Urothelium cell line (cell line): ENCODE measurements at places on chromosomes 5 and 9.

- no peak for DNase-seq
Measured at GRCh38 chr5:167820101-167820990, 471.1 kb upstream of the WWC1 start.

DNA sequence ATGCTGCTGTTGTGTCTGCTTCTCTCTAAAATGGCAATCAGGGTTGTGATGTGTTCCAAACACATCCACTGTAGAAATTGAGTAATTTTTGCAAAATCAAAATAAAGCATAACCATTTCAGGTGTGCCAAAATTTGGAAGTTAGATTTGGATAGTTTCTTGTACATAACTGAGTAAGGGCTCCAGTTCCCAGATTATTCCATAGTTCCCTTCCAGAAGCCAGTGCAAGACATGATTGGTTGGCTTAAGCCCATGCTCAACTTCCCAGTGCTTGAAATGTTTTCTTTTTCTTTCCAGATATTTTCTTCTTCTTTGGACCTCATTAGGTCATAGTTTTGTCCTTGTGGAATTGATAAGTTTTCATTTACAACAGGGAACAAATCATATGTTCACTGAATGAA lies 64.2 kb downstream of the SNCAIP start:
- DNase-seq = no peak

GRCh38 chr5:142032747-142033631 lies 20.2 kb upstream of the GNPDA1 start:
- no peak for DNase-seq

DNA sequence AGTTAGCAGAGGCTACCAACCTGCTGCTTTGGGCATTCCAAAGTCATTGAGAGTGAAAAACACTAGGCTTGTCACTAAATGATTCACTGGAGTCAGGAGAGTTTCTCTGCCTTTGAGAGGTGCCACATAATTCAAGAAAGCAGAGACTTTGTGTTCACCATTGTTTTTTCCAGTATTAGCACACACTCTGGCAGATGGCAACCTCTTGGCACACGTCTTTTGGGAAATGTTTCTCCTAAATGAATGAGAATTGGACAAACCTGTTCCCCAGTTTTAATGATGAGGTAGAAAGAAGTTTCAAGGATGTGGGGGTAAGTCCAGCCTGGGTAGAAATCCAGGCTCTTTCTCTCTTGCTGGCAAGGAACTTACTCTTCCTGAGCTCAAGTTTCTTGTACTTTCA lies 259.1 kb downstream of the GABRB2 start:
- DNase-seq = no peak

- no peak for DNase-seq
Measured at GRCh38 chr5:174725261-174725990, 1.0 kb downstream of the MSX2 start.

- DNase-seq = no peak
Measured at GRCh38 chr5:55223812-55224240, 3.3 kb downstream of the MCIDAS start.

GRCh38 chr5:984774-985173 lies 23.8 kb upstream of the NKD2 start:
- DNase-seq = no peak

DNA sequence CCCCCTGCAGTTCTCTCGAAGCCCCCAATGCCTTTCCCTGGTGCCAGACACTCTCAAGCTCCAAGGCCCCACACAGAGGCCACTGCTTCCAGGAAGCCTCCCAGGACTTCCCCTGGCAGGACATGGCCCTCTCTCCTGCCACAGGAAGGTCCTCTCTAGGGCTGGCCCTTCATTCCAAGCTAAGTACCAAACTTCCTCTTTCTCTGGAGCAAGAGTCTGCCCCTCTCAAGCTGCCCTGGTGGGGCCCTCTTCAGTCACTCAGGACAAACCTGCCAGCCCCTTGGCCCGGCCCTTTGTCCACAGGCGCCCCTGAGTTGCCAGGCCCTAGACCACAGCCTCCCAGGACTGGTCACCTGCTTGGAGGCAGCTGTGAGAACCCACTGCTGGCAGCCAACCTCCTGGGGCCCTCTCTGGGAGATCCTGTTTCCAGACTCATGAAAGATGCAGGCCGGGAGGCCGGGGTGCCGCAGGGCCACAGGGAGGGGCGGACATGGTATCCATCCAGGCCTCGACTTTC lies 6.6 kb downstream of the NINJ1 start:
- DNase-seq = no peak

DNA sequence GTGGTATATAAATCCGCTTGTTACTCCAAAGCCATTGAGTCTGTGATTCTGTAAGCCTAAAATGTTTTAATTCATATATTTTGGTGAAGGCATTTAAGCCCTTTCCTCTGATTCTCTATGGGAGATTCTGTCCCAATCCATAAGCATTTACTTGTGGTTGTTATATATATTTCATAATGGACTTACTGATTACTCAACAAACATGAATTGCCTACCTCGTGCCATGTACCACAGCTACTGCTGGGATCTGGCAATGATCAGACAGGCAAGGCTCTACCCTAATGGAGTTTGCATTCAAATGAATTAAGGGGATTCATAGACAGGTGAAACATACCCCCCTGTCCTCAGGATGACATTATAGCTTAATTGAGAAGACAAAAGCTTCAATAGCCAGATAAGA lies 54.5 kb downstream of the C9orf152 start:
- DNase-seq = no peak

GRCh38 chr5:171630350-171631065 lies 155.1 kb upstream of the SMIM23 start:
- DNase-seq = no peak

GRCh38 chr5:160750938-160751657 lies 100.9 kb downstream of the ATP10B start:
- DNase-seq = no peak

DNA sequence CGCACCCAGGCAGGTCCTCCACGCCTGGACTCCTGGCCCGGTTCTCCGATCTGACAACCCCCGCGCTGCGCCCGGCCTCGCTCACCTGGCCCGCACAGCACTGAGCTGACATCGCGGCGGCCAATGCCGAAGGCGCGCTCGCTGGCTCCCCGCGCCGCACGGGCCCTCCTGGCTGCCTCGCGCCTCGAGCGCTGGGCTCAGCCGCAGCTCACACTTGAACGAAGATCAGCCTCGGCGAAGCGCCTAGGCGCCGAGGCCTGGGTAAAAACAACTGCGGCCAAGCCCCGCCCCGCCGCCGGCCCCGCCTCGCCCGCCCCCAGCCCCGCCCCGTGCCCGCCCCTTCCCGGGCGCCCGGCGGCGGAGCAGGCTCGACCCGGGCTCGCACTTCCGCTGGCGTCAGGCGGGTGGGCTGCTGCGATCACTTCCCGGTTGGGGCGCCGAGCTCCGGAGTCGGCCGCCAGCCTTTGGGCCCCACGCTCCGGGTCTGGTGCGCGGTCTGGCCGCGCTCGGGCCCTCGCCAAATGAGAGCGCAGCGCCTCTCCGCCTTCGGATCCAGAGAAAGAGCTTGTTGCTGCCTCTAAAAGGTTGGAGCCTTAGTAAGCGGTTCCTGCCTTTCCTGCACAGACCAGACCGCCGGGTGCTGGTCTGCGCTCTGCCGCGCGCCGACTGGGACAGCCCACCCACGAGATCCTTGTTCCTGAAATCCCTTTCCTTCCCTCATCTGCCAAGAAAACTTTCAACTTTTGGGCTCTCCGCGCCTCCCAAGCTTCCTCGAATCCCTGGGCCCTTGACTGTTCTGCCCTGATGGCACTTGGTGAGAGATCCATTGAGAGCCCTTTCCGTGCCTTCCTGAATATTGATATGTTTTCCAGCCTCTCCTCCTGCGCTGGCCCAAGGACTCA lies at the start of gene SERINC5:
SERINC5 (minus strand) TSS at position 238 of the 902 bp plus-strand sequence; CDS start at position 112, 126 bp downstream.
- DNase-seq = peak; percentile 92
